Panc1 (cell line): ENCODE measurements at places on chromosomes 6 and 20. TPM values are rescaled to one million over a fixed set of nuclear protein-coding genes. Genes with fewer than 3 reads are reported as not detected.

The HSPA12B gene
- total RNA-seq, result 0.21 TPM

The PPARD gene
- total RNA-seq, result 14.4 TPM

The HM13 gene
- total RNA-seq, result 337 TPM

The SYNGAP1 gene
- total RNA-seq, result 29.0 TPM

The ASIP gene
- not detected for total RNA-seq

The HDGFL1 gene
- total RNA-seq, result not detected

The HLA-DMB gene
- total RNA-seq, result 0.44 TPM

The RTEL1 gene
- total RNA-seq, result 26.1 TPM

The LSM14B gene
- total RNA-seq, result 52.2 TPM

The FAM184A gene
- total RNA-seq, result 8.7 TPM

The GJA10 gene
- not detected for total RNA-seq

The DACT2 gene
- total RNA-seq, result 3.3 TPM

The L3MBTL1 gene
- total RNA-seq, result 24.9 TPM

The EPPIN gene
- not detected for total RNA-seq

The NANP gene
- total RNA-seq, result 7.3 TPM

The HLA-DQA2 gene
- total RNA-seq, result not detected

The TMEM30A gene
- total RNA-seq, result 130 TPM

The COL12A1 gene
- 10.4 TPM for total RNA-seq

The SIRPA gene
- total RNA-seq, result 2.4 TPM

The FOXF2 gene
- total RNA-seq, result 12.7 TPM

The OPRM1 gene
- total RNA-seq, result not detected

The NMBR gene
- total RNA-seq, result not detected

The TREM1 gene
- total RNA-seq, result not detected

The MICB gene
- total RNA-seq, result 72.1 TPM

The CALHM5 gene
- not detected for total RNA-seq

The MBOAT1 gene
- total RNA-seq, result 15.1 TPM

The KCNQ5 gene
- total RNA-seq, result 9.4 TPM

The SULF2 gene
- total RNA-seq, result 1.4 TPM

The SLC22A23 gene
- total RNA-seq, result 4.5 TPM

The C6orf163 gene
- 1.3 TPM for total RNA-seq

The CST4 gene
- not detected for total RNA-seq

The BACH2 gene
- total RNA-seq, result 1.6 TPM

The HLA-DRB5 gene
- total RNA-seq, result not detected

The HFE gene
- 12.1 TPM for total RNA-seq

The CDSN gene
- not detected for total RNA-seq

The MUC21 gene
- not detected for total RNA-seq

The DOK5 gene
- 0.18 TPM for total RNA-seq

The CCN5 gene
- 15.2 TPM for total RNA-seq
